Posterior cingulate gyrus (tissue), 11 donors: ENCODE measurements at places on chromosomes 4 and X.

GRCh38 chrX:97531825-97532224, 648.1 kb downstream of the RPA4 start:
- DNase-seq: no peak

DNA sequence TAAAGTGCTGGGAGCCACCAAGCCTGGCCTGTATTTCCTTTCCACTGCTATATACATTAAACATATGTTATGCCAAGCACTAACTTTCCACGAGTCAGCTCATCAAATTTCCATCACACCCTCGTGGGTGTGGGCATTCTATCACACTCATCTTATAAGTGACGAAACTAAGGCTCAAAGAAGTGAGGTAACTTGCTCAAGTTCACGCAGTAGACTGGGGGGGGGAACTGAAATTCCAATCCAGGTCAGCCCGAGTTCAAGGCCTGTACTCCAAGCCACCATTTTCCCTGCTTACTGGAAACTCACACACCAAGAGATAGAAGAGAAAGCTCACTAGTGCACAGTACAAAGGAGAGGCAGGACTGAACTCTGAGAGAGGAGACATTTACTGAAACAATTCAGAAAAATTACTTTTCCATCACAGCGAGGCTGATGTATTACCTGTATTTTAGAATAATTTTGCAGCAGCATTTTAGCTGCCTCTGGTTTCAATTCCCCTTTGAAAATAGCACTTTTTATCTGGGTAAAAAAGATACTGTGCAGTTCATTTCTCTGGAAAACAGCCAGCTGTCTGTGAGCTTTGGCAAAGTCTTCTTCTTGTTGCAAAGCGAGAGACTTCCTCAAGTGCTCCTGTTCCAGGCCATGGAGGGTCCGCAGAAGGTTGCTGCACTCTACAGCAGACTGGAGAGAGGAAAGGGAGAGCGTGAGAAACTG, 76.8 kb downstream of the EVC2 start:
- DNase-seq: no peak

GRCh38 chr4:165152527-165152926, 39.9 kb upstream of the TMEM192 start:
- no peak for DNase-seq

- no peak for DNase-seq
Measured at GRCh38 chr4:987624-988513, 1.0 kb downstream of the IDUA start.

DNA sequence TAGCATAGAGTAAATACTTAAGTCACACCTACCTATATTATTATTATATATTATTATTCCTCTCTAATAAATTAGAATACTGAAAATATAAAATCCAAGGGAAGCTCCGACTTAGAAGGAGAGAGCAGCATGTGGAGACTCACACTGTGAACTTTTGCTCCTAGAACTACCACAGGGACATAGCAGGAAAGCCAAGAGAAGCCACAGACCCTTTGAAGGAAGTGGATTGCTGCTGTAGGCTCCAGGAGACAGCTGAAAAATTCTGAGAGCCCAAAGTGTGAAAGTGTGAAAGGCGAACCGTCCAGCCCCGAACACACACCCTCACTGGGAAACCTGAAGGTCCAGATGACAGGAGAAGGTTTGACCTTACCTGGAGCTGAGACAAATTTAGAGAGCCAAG, 177.0 kb downstream of the FAM13A start:
- no peak for DNase-seq

GRCh38 chr4:157223456-157223855, 2.9 kb downstream of the GRIA2 start:
- no peak for DNase-seq

DNA sequence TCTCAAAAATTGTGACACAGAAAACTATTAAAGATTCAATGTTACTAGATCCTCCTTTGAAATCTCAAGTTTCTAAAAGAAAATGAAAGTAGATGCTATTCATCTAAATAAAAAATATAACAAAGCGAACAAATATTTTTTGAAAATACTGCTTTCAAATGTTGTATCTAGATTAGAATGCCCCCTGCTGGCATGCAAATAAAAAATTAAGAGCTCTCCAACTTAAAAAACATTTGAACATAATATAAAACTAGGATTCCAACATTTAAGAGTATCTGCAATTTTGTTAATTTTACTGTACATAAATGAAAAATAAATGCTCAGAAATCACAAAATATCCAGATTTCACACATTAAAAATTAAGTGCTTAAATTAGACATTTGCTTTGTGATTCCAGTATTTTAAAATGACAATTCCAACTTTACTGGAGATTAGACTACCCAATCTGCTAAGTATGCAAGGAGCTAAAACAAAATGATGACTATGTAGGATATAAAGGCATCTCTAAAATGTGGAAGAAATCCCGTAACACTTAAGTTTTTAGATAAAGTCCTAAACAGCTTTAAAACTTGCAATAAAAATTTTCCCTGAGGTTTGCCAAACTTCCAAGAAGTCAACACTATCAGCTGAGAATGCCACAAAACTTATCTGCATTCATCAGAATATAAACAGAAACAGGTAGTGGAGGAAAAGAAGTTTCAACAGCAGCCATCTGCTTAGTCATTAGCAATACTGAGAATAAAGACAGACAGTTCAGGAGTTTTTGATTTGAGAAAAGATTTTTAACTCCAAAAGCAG, 32.7 kb downstream of the DHX15 start:
- no peak for DNase-seq

DNA sequence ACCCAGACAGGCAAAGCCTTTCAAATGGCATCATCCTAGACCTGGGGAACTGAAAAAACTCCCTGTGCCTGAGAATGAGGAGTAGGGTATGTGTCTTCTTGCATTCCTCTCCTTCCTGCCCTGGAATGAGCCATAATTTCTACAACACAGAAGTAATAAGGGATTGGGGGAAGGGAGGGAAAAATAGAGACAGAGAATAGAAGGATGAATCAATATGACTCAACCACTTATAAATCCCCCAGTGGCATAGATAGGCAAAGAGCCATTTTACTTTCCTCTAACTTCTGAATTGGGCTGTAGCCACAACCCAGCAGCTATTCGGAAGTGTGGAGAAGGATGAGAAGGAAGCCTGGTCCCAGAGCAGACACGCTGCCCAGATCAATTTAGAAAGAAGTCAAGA, 99.9 kb downstream of the NHS start:
- DNase-seq: no peak

DNA sequence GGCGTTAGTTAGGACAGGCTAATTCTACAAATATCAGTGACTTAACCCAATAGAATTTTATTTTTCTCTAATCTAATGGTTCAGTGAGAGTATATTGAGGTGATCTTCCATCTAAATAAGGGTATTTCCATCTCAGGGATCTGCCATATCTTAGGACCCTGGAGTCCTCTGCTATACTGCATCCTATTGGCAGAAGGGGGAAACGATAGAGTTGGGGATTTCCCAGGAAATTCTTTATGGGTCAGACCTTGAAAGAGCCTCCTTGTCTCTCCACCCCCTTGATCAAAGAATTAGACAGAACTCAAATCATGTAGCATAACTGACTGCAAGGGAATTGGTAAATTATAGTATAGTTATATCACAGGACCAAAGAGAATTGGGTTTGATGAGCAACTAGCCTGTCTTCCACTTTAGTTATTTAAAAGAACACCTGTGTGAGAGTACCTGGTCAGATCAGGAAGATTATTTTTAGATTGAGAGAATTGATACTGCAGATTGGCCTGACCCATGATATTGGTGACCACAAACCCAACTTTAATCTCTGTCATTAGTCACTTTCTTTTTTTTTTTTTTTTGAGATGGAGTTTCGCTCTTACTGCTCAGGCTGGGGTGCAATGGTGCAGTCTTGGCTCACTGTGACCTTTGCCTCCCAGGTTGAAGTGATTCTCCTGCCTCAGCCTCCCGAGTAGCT, 25.6 kb downstream of the SMARCA5 start:
- DNase-seq: no peak

GRCh38 chrX:150360331-150360730, 2.8 kb upstream of the MAMLD1 start:
- DNase-seq: no peak

DNA sequence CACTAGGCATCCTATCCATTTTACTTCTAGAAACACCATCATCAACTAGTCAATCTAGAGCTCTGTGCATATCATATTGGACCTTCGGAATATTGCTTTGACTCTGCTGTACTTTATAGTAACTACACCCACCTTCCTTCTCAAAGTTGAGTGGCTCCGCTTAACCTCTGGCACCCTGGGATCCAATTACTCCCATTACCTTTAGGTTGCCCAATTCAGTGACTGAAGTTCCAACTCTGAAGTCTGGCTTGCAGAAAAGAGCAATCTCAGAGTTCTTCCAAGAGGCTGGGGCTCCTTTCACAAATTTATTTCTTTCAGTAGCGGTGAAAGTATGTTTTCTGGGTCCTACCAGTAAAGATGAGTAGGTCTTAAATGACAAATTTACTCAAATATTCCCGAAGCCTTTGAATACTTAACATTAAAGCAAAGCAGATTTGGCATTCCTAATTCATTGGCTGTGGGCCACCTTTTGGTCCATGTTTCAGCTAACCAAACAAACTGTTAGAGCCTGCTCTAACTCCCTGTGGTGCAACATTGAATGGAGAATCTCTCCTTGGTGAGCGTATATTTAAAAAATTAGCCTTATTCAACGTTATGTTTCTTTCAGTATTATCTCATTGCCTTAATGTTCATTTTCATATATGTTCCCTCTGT, 1215.8 kb downstream of the RAPGEF2 start:
- no peak for DNase-seq

GRCh38 chr4:142519342-142519741, 326.8 kb downstream of the INPP4B start:
- DNase-seq: no peak

GRCh38 chrX:155767051-155767875, 113.9 kb upstream of the VAMP7 start:
- no peak for DNase-seq

GRCh38 chr4:72391281-72391680, 177.7 kb downstream of the ADAMTS3 start:
- DNase-seq: no peak

- no peak for DNase-seq
Measured at GRCh38 chr4:79913581-79913980, 159.4 kb downstream of the ANTXR2 start.

DNA sequence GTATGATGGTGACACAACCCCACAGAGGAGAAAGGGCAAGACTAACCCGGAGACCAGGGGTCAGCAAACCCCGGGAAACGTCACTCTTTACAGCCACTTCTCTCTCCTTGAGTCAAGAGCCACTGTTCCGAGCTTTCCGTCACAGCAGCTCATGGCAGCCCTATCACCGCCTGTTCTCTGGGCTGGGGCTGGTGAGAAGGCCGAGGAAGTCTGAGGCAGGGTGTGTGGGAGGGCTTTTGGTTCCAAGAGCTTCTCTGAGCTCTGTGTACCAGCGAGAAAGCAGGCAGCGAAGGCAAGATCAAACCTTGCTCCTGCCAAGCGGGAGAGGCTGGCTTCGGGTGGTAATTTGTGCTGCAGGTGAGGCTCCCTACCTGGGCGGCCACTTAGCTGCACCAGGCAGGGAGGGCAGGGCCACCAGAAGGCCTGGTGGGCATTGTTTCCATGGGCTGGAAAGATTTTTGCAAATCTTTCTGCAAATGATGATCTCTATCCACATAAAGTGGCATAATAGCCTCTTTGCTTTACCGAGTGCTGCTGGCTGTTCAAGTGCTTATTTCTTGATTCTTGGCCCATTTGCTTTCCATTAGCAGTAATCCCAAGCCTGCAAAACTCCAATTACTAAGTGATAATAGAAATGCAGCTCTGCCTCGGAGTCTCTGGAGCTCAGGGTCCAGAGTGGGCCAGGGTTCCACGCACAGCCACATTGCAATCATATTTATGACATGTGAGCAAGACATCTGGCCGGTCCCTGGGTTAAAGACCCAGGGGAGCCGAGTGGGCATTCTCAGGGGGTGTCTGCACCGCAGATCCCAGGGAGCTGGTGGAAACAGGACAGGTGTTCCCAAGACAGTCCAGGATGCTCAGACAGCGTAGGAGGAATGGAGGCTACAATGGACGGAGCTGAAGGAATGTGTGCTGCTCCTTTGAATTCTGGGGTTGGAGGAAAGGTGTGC, 41.5 kb downstream of the DCTD start:
- DNase-seq: no peak

DNA sequence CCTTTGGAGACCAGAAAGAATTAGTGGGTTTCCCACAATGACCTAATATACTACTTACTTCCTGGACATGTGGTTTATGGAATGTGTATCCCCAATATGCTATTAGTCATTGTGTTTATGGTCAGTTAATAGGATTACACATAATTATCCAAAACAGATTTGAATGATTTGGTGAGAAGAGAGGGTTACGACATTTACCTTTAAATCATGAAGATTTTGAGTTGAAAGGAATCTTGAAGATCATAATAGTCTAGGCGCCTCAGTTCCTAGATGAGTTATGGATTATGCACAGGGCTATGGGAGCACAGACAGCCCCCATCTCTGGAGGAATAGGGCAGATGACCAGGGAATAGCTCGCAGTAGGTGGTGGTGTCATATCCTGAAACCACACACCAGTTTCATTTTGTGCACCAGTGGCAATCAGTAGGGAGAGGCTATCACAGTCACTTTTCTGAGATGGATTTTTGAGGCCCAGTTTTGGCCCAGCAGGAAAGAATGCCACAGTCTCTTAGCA, 61.3 kb downstream of the SEPTIN11 start:
- DNase-seq: no peak

GRCh38 chrX:109952050-109952449, 50.9 kb upstream of the TMEM164 start:
- DNase-seq: no peak

- no peak for DNase-seq
Measured at GRCh38 chr4:81471298-81471587, 464 bp downstream of the RASGEF1B start.

DNA sequence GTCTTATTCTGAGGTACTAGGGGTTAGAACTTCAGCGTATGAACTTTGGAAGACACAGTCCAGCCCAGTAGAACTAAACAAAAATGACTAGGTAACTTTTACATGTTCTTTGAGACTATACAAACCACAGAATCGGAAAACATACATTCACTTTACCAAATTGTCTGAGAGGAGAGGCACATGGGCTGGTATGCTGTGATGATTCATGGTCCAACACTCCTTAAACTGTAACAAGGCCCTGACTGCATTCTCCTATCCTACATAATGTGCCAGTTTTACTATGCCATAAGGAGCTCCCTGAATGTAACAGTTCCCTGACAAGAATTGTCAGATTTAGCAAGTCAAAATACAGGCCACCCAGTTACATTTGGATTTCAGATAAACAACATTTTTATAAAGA, 640.0 kb downstream of the RAB28 start:
- DNase-seq: no peak

GRCh38 chr4:81021142-81021944, 9.2 kb upstream of the BMP3 start:
- DNase-seq: no peak

- no peak for DNase-seq
Measured at GRCh38 chrX:7083468-7084396, 63.8 kb upstream of the STS start.

- DNase-seq: peak; percentile 77
Measured at GRCh38 chr4:174120446-174121295, 162.8 kb downstream of the FBXO8 start.

- peak; percentile 68 for DNase-seq
Measured at GRCh38 chrX:40097504-40098263, at the start of gene BCOR. BCOR (minus strand) TSS chrX:40097958; CDS start chrX:40077929, 20,029 bp downstream.
